Epithelial cell of proximal tubule (primary cell): ENCODE measurements at places on chromosomes 6 and 20.
A peak's percentile ranks its signal among the peaks of the same experiment; 100 is the strongest.

DNA sequence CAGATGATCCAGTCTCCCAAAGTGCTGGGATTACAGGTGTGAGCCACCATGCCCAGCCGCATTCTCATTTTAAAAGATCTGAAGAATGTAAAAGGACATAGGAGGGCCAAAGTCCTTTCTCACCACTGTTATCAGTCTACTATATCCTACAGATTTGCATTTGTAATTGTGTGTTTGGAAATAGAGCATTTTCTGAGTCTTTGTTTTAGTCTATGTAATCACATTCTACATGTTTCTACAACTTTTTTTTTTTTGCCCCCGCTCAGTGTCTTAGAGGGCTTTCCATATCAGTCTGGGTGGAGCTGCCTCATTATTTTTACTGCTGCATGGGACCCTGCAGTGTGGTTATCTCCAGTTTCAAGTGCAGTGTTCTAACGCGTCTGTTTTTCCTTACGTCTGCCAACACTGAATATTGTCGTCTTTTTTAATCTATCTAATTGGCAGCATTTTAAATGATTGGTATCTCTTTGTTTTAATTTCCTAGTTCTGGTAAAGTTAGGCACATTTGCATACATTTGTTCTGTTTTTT is 7.8 kb downstream of the CUL9 start:
- no peak for DNase-seq

DNA sequence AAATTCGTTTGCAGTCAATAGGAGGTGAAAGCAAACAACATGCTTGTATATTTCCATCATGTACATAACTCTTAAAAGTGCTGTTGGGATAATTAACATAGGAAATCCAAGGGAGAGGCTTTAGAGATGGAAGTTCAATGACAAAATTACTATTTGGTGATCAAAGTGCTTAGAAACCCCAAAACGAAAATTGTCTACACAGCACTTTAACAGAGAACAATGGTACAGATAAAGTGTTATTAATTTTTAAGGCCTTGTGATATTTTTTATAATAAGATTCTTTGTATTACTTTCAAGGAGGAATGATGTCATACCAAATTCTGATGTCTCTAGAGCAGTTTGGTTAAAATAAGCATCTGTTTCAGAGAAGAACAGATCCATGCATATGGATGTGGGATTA is 406.3 kb downstream of the EPHA7 start:
- DNase-seq: no peak

DNA sequence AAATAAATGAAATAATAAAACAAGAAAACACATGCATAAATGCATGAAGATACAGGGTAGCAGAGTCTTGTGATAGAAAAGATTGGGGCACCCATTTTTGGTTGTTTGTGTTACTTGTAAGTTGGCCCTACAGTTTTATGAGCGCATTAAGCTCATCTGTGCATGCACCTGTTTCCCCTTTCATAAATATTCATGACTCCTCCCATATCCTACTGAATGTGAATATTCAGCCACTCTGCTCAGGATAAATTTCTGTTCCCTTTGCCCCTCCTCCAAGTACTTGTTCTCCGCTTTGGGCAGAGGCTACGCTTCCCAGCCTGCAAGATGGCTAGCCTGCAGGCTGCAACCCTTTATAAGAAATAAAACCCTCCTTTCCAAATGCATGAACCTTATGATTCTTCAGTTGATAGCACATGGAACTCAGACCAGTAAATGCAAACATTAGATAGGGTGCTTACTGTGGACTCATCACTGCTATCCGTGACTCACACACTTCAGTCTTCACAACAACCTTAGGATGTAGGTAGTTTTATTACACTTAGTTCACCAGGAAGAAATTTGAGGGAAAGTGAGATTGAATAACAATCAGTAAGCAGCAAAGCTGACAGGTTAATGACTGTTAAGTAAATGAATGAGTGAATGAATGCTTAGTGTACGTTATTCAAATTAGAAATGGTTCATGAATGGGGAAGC is 15.0 kb downstream of the ALDH8A1 start:
- peak; percentile 64 for DNase-seq

- no peak for DNase-seq
Observed at GRCh38 chr6:30443657-30444450, 45.5 kb upstream of the HLA-E start.

GRCh38 chr6:15621203-15622044 is 41.4 kb downstream of the DTNBP1 start:
- no peak for DNase-seq

DNA sequence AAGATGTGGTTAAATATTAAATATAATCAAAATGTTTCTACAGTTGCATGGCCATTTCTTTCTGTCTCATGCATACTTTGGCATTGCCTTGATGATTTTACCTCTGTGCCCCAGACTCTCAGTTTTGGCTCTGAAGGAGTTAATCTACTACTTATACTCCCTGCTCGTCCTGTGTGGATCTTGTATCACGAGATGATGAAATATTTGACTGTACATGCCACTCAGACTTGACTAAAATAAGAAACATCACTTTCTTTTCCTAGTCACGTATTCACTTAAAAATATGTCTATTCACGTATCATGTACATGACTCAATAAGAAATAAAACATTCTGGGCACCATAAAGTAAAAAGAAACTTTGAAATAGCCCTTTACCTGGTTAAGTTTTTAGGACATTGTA is 397.7 kb downstream of the RFPL4B start:
- no peak for DNase-seq

- no peak for DNase-seq
Observed at GRCh38 chr20:35077341-35077740, 15.3 kb downstream of the TRPC4AP start.

GRCh38 chr6:14841901-14842421 is 403.9 kb upstream of the JARID2 start:
- DNase-seq: no peak

GRCh38 chr20:33650753-33651561 is 11.2 kb upstream of the C20orf144 start:
- DNase-seq: no peak

DNA sequence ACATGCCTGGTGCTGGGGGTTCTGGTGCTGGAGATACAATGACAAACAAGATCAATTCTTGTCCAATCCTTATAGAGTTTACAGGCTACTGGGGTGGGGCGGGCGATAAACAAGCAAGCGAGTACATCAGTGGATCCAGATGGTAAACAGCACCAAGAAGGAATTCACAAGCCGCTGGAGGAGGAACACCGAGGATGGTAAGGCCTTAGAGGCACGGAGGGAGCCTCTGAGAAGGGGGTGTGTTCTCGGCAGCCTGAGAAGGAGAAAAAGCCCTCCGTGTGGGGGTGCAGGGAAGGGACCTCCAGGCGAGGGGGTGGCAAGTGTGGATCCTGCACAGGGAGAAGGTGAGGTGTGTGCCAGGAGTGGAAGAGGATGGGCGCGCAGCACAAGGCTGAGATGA is 276.5 kb upstream of the FOXQ1 start:
- DNase-seq: no peak

GRCh38 chr6:138287144-138287955 is 69.1 kb upstream of the PBOV1 start:
- DNase-seq: no peak

GRCh38 chr20:17799575-17800227 is 99.9 kb downstream of the BANF2 start:
- no peak for DNase-seq

- no peak for DNase-seq
Observed at GRCh38 chr20:10720565-10720964, 46.8 kb upstream of the JAG1 start.

GRCh38 chr6:129565366-129565765 is 144.6 kb downstream of the ARHGAP18 start:
- DNase-seq: no peak

- no peak for DNase-seq
Observed at GRCh38 chr20:45426320-45427016, 10.5 kb downstream of the PIGT start.

GRCh38 chr20:57053793-57054552 is 212.5 kb downstream of the BMP7 start:
- no peak for DNase-seq

DNA sequence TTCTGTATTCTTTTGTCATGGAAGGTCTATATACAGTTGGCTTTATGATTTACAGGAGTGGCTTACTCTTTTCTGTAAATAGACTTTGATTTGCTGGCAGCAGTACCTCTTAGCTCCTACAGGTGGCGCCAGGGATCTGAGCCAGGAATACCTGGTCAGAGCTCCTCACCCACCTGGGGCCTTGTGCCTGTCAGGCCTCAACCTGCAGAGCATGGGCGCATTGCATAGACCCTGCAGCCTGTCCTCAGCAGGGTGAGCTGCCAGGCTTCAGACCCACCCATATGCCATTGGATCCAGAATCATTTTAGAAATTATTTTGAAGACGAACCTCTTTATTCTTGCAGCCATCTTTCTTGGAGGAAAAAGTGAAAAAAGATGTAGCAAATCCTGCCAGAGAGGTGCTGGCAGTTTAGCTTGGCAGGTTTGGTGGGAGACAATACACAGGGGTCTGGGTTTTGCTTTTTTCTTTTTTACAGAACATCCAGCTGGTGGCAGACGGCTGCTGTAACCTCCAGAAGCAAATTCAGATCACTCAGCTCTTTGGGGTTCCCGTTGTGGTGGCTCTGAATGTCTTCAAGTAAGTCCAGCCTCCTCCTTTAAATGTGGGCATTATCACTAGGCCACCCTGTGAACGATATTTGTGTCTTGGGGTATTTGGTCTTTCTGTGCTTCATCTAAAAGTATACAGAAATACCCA is 149.1 kb downstream of the MTHFD1L start:
- DNase-seq: no peak

DNA sequence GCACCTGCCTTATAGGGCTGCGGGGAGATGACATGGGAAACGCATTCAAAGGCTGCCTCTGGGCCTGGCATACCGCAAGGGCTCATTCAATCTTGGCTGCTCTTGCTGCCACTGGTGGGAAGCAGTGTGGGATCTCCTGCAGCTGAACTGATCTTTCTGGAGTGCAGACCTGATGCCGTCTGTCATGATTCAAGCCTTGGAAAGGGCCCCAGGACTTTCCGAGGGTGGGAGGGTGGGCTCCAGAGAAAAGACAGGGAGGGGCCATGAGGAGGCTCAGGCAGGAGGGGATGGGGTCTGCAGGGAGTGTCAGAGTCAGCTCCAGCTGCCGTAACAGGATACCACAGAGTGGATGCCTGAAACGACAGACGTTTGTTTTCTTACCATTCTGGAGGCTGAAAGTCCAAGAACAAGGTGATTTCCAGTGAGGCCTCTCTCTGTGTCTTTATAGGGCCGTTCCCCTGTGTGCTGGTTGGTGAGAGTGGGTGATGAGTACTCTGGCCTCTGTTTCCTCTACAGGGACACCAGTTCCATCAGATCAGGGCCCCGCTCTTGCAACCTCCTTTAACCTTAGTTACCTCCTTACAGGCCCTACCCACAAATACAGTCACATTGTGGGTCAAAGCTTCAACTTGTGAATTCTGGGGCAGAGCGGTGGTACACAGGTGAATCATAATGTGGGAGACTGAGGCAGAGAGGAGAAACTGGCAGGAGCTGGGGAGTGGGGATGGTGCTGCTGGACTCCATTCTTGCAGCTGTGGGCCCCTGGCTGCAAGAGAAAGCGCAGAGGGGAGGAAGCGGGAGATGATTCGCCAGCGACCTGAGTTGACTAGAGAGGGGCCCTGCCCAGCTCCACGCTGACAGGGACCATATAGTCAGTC is 148.4 kb downstream of the SYCP2 start:
- no peak for DNase-seq

DNA sequence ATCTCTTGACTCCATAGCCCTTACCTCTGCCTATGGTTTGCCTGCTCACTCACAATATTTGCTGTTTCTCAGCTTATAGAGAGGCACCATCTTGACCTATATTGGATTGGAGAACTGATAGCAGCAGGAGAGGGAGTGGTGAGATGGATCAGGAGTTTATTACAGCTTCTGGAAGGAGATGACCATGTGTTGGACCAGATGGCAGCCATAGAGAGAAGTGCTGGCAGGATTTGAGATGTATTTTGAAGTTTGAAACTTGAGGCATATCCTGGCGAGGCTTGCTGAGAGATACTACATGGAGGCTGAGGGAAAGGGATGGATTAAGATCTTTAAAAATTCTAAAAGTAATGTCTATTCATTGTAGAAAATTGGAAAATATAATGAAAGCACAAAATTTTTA is 198.0 kb upstream of the ZFP64 start:
- no peak for DNase-seq

DNA sequence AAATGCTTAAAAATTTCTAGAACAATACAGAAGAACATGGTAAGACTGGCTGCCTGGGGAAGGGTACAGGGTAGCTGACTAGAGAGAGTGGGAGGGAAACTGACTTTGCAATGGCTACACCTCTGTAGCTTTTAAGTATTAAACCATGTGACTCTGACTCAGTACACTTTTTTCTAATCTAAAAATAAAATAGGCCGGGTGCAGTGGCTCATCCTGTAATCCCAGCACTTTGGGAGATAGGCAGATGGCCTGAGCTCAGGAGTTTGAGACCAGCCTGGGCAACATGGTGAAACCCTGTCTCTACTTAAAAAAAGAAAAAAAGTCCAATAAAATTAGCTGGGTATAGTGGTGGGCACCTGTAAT is 18.5 kb downstream of the ATP9A start:
- DNase-seq: peak; percentile 38

GRCh38 chr20:39913274-39913673 is 775.8 kb downstream of the MAFB start:
- no peak for DNase-seq

DNA sequence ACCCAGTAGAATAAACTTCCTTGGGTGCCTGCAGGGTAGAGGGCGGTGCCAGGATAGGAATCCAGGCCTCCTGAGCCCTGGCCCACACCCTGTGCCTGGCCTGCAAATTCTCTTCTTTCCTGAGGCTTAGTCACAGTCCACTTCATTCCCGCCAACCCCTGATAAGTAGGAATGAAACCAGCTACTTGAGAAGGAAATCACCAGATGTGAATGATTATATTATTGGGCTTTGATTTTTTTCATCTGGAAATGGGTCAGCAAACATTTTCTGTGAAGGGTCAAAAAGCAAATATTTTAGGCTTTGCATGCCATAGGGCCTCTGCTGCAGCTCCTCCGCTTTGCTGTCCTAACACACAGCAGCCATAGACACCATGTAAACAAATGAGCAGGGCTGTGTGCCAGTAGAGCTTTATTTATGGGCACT is 50.2 kb downstream of the STK35 start:
- DNase-seq: no peak

DNA sequence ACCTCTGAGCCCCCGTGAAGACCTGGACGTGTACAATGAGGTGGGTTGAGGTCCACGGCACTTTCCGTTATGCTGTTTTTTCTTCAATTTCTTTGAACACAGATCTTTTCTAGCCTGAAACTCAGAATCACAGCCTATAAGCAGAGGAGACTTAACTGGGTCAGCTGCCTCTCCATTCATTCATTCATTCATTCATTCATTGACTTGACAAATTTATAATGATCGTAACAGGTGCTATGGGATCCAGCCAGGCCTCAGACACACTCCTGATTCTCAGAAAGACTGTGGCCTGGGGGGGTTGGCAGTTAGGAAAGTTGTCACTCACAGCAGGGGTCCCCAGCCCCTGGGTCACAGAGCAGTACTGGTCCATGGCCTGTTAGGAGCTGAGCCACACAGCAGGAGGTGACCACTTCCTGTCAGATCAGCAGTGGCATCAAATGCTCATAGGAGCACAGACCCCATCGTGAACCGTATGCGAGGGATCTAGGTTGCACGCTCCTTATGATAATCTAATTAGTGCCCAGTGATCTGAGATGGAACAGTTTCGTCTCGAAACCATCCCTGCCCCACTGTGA is 38.6 kb upstream of the IRF4 start:
- DNase-seq: no peak
